ENCODE measurements at places on chromosomes 5 and 9.

- no peak for DNase-seq
These were observed 79.1 kb downstream of the MRPL36 start for GRCh38 chr5:1720396-1721110.

DNA sequence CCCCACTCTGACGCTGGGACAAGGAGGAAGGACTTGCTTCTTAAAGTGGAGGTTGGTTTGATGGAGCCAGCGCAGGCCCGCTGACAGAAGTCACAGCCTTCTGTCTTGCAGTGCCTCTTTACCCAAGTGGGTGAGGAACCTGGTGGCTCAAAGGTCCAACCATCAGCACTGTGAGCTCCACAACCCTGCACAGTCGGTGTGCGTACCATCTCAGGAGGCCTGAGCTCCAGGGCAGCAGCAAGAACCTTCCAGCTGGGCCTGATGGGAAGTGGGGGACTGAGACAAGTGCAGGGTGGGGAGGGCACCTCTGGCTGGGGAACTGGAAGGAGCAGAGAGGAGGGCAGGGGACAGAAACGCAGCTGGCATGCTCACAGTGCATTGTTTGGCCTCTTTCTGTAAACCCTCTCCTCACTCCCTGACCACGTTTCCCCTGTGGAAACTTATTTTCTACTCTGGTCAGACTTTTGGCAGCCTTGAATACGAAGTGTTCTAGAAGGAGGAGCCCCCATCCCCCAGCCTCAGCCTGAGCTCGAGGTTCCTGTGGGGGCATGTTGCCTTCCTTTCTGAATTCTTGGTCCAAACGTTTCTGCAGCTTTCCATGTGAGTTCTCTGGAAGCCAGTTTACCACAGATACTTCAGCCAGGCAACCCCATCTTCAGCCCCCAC lies 178.5 kb upstream of the PITX1 start:
- no peak for DNase-seq

GRCh38 chr9:29778281-29778849 lies 2205.1 kb upstream of the C9orf72 start:
- no peak for DNase-seq

DNA sequence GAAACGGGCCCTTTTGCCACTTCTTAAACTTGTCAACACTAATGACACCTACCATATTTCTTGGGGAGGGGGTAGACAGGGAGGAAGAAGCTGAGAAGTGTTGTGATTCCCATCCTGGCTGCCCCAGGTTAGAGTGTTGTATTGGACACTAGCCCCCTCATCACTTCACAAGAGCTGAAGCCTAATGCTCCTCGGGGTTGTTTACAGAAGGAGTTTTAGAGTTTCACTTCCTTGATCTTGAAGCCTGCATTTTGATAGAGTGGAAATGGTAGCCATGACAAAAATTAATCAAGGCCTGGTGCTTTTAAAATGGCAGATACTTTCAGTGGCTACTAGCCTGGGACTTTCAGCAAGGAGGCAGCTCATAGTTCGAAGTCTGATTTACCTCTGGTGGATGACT lies 11.0 kb upstream of the FAM120AOS start:
- DNase-seq = no peak

DNA sequence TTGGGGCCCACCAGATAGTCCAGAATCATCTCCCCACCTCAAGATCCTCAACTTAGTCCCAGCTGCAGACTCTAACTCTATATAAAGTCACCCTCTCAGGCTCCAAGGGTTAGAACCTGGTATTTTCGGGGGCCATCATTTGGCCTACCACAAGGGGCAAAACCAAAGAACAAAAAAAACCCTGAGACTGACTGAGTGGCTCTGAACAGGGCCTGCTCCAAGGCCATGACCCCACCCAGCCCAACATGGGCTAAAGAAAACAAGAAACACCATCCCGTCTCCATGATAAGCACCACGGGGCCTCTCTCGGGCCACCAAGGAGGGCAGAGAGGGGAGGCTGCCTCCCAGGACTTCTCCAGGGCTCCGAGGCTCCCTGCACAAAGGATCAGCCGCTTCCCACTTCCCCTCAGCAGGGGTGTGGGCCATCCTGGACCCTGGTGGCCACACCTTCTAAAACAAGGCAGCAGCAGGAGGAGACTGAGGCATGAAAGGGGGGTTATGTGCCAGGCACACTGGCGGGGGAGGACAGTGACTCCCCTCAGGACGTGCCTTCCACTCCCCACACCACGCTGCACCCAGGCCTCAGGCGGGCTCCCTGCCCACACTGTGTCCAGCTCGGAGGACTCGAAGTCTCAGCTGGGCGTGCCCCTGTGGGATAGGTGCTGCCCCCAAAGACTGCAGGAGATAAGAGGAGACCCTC lies 51.5 kb downstream of the SEMA4D start:
- no peak for DNase-seq

- no peak for DNase-seq
These were observed 50.2 kb upstream of the SEMA4D start for GRCh38 chr9:89548071-89548638.

- DNase-seq = no peak
These were observed 128.9 kb upstream of the IL12B start for GRCh38 chr5:159459132-159459627.

- no peak for DNase-seq
These were observed 117.0 kb downstream of the GABBR2 start for GRCh38 chr9:98591696-98592095.

DNA sequence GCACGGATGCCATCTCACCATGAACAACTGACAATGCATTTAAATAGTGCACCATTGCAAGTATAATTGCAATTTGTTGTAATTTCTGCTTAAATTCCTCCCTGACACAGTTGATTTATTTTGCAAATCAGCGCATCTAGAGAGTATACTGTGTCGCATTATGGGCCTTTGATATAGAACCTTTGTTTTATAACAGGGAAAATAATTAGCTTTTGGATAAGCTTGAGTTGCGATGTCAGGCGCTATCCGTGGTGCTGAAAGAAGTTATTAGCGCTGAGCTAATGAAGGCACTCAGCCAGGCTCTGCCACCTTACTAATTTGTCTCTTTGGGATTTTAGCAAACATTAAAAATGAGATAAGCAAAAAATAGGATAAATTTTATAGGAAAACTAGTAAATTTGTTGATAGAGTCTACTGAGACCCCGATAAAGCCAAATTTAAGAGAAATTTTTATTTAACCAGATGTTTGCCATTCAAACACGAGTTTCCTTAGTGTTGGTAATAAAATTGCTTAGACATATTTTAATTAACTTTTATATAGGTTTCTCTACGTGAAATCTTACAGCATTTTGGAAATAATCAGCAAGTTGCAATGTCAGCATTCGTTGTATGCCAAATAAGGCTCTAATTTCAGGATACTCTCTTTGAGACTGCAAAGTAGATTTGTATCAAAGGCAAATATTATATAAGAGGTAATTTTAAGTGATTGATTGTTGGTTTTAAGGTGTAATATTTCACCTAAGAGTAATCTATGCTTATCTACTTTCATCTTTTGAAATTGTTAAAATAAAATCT lies 355.5 kb downstream of the TLR4 start:
- peak; percentile 2 for DNase-seq

GRCh38 chr9:13127131-13127530 lies 152.4 kb downstream of the MPDZ start:
- no peak for DNase-seq

DNA sequence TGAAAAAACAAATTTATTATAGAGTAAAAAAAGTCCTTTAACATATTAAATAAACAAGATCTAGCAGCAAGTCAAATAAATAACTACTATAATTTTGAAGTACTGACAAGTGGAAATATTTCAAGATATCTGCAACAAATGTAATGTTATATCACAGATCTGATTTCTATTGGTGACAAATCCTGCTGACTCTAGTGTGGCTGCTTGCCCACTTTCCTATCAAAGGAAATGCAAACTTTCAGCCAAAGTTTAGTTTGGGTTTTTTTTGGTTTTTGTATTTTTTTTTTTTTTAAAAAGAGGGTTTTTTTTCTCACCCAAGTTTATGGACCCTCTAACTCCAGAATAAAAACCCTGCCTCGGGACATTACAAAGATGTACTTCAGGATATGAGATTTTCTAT lies 12.9 kb downstream of the ADRA1B start:
- DNase-seq = no peak

DNA sequence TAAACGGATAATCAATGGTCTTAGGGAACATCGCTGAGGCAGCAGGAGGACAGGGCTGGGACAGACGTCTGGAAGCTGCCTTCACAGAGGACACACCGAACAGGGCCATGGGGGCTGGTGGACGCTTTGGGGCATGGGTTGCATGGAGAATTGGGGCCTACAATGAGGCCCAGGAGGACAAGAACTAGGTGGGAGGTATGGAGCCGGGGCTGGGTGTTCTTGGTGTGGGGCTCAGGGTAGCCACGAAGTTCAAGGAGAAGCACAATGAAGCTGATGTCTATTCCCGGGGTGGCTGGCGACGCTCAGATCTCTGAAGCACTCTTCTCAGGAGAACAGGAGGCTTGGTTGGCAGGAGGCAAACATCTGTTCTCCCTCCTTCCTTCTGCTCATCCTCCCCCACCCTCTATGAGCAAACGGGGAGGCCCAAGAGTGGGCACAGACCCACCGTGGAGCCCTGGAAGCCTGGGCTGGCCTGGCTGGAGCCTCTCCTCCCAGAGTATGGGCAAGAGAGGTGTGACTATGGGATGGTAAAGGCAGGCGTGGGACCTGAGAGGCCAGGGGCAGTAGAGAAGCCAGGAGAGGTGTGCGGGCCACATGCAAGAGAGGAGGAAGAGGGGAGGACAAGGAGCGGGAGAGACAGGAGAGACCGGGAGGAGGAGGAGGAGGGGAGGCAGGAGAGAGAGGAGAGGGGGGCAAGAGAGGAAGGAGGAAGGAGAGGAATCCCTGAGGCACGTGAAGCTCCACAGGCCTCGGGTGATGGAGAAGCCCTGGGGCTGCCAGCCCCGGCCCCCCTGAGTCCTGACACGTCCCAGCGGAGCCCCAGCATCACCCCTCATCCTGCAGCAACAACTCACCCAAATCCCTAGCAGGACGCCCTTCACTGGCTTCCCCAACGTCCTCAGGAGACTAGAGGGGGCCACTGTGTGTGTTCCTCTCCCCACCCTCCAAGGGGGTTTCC lies 159.1 kb downstream of the OLFM1 start:
- DNase-seq = no peak

GRCh38 chr5:96348536-96348935 lies 84.5 kb downstream of the PCSK1 start:
- DNase-seq = no peak

GRCh38 chr9:125805586-125805985 lies 58.4 kb downstream of the PBX3 start:
- no peak for DNase-seq

DNA sequence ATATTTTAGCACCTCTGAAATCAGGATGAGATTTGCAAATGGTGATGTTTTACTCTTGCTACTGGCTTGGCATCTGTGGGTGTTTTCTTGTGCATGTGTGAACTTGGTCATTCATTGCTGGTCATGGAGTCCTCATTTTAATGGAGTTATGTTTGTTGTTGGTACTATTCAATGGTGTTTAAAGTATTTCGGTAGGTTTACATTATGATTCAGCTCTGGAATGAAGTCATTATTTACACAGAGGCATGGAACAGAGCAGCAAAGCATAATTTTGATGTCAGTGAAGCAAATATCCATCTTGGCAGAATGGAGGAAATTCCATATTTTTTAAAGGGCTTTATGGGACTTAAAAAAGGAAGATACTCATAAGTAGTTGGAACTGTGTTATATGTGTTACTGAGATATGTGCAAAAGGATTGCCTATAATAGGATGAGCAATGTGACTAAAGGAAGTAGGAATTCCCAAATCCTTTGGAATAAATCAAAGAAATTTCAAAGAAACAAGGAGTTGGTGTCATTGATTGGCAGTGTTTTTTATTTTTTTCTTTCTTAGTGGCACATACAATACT lies 147.4 kb downstream of the ACTBL2 start:
- DNase-seq = peak; percentile 23

GRCh38 chr9:79390077-79390698 lies 181.6 kb upstream of the TLE4 start:
- peak; percentile 18 for DNase-seq

GRCh38 chr5:143227301-143227700 lies 176.2 kb downstream of the NR3C1 start:
- DNase-seq = no peak

- DNase-seq = no peak
These were observed 26.0 kb upstream of the GRIN3A start for GRCh38 chr9:101764472-101764871.

- DNase-seq = no peak
These were observed 37.5 kb upstream of the BOD1 start for GRCh38 chr5:173653822-173654523.

GRCh38 chr9:5787759-5788302 lies 45.1 kb downstream of the ERMP1 start:
- DNase-seq = no peak

GRCh38 chr9:19028835-19029451 lies 4.1 kb downstream of the SAXO1 start:
- peak; percentile 87 for DNase-seq

- no peak for DNase-seq
These were observed 8.6 kb upstream of the GLE1 start for GRCh38 chr9:128495804-128496417.

DNA sequence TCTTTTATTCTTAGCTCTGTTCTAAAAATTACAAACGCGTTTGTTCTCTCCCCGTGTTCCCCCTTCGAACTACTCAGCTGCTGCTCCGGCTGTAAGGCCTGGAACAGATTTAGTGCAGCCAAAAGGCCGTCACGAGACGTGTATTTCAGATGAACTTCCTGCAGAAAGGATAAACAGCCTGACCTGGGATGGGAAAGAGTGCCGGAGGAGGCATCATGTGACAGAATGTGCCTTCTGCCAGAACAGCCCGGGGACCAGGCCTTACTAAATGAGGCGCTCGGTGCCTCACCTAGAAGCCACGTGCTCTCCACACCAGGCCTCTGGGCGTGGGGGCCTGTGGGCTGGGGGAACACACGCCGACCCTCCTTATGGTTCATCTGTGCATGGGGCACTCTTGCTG lies 94.7 kb downstream of the PPARGC1B start:
- no peak for DNase-seq

DNA sequence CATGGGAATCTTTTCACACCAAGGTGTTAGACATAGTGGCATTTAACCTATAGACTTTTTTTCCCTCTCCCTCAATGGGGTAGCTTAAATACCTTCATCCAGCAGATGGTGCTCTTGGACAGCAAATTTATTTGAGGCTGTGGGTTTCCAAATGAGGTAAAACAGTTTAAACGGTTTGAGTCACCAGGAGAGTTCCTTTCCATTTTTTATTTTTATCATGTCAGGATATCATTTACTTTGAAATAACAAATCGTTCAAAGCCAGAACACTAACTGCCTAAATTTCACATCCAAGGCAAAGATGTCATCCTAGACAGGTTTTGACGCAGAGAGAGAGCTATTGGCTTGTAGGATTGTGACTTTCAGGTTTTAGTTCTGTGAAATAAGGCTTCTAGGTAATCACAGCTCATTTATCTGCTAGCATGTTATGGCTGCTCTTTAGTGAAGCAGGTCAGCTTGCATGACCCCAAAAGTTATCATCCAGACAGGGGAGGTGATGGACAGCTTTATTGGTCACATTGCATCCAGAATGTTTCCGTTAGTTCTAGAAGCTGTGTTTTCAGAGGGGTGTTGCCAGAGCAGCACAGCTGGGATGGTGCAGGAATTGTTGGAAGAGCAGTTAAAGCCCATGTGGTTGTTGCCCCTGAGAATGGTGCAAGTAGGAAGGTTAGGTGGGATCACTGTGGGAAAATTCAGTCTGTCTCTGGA lies 69.8 kb downstream of the KDM4C start:
- peak; percentile 57 for DNase-seq

- DNase-seq = no peak
These were observed 46.7 kb downstream of the UBAP2 start for GRCh38 chr9:34001951-34002350.

Measured in GM03348 (cell line).